ENCODE measurements at places on chromosomes 7 and 10.
A peak's percentile ranks its signal among the peaks of the same experiment; 100 is the strongest.

DNA sequence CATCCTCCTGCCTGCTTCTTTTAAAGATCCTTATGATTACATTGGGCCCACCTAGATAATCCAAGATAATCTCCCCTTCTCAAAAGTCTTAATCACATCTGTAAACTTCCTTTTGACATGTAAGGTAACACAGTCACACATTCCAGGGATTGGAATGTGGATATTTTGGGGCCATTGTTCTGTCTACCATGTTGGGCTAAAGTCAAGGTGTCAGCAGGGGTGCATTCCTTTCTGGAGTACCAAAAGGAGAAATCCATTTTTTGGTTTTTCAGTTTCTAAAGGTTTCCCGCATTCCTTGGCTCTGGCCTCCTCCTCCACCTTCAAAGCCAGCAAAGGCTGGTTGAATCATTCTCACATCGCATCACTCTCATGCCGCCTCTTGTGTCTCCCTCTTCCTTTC, 197.6 kb upstream of the NFE2L3 start:
- no peak for DNase-seq

GRCh38 chr7:131574741-131575140, 18.3 kb upstream of the PODXL start:
- DNase-seq = no peak

- DNase-seq = peak; percentile 23
Observed at GRCh38 chr7:127252778-127253280, at the start of gene GRM8. GRM8 (minus strand) TSS chr7:127252941.

GRCh38 chr7:107108793-107109371, 59.9 kb upstream of the HBP1 start:
- no peak for DNase-seq

- DNase-seq = no peak
Observed at GRCh38 chr10:67976292-67977245, 92.1 kb downstream of the SIRT1 start.

DNA sequence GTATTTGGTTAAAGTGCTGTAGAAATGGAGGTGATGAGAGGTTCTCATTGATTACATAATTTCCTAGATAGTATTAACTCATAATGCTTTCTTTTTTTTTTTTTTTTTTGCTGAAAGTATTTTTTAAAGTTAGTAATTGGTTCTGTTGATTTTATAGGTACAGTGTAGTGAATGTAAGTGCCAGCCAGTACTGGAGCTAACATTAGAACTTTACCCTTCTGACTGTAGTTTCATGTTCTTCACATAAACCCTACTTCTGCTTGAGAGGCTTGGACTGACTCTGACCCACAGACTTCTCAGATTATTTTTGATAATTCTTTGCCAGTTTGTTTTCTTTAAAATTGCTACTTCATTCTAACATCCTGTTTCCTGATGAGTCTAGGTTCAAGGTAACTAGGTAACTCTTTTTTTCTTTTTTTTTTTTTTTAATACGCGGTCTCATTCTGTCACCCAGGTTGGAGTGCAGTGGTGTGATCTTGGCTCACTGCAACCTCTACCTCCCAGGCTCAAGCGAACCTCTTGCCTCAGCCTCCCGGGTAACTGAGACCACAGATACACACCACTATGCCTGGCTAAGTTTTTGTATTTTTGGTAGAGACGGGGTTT, 92.2 kb upstream of the OIT3 start:
- no peak for DNase-seq

GRCh38 chr10:97919012-97919411, 69.4 kb downstream of the GOLGA7B start:
- DNase-seq = no peak

DNA sequence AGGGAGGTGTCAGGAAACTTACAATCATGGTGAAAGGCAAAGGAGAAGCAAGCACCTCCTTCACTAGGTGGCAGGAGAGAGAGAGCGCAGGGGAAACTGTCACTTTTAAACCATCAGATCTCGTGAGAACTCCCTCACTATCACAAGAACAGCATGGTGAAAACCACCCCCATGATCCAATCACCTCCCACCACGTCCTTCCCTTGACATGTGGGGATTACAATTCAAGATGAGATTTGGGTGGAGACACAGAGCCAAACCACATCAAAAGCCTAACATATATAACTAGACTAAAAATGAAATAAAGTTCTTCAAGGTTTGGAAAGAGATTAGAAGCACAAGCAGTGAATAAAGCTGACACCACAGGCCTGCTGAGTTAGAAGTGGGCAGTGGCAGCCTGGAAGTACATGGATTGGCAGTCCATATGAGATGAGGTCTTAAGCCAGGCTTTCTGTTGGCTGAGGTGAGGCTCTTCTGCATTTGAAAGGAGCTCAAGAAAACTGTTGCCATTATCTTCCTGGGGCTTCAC, 96.4 kb upstream of the MDFIC start:
- DNase-seq = peak; percentile 63

- DNase-seq = no peak
Observed at GRCh38 chr7:84176716-84177115, 17.9 kb downstream of the SEMA3A start.

DNA sequence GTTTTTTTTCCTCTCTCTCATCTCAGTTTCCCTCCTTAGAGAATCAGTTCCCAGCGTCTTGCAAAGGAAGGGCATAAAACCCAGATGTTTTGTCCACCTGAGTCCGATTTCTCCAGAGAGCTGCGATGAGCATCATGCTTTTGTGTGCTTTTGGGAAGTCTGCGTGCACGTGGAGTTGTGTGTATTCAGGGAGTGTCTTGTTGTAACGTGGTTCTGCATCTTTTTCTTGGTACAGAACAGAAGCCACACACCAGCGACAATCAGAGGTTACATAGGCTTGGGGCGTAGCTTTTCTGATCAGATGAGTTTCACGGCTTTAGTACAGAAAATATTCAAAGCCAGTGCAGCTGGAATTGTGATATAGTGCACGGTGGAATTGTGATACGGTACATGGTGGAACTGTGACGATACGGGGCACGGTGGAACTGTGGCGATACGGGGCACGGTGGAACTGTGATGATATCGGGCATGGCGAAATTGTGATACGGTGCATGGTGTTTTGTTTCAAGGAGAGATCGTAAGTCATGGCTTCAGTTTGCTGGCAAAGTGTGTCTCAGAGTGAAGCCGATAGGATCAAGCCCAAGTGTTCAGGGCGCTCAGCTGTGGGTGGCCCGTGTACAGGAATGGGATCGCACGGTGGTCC, 32.8 kb downstream of the FOXK1 start:
- no peak for DNase-seq

DNA sequence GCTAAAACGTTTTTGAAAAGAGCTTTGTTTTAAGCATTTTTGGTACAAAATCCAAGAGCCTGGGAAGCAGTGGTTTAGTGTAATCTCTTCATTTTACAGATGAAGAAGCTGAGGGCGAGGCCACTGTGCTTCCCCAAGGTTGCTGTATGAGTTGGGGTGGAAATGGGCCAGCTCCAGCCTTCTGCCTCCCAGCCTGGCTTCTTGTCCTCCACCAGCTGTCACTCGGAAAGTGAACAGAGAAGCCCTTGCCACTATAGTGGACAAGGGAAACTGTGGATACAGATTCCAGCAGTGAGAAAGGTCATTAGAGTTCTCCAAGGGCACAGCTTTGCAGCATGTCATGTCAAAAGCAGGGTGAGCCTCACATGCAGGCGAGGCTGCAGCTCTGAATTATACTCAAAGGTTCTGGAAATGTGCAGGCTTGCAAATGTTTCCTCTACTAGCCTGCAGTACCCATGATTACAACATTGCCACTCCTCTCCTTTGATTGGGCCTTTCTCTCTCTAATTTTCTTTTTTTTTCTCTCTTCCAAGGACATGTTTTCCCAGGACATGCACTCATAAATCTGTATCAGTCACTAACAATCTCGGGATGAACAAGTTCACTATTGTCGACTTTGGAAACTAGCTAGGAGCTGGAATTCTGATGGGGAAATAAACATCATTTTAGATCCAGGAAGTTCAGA, 33.0 kb downstream of the BAMBI start:
- no peak for DNase-seq

DNA sequence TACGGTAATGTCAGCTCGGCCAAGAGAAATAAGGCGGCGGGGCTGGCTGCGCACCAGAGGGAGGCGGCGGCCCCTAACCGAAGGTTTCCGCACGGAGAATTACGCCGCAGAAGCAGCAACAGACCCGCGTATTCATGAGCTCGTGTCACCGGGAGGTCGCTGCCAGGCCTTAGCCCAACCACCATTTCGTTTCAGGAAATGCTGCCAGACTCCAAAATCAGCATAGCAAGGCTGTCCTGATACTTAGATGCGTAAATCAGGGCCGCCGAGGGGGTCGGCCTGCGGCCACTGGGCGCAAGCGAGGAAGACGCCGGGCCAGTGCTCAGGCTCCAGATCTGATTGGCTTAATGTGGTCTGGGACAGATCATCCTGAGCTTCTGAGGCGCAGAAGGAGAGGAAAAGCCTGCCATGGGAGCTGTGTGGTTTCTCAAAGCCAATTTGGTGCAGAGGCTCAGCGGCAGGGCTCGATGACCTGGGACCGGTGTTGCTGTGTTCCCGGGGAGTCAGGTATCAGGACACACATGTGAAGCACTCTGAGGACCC, 247.9 kb downstream of the BAMBI start:
- DNase-seq = no peak

DNA sequence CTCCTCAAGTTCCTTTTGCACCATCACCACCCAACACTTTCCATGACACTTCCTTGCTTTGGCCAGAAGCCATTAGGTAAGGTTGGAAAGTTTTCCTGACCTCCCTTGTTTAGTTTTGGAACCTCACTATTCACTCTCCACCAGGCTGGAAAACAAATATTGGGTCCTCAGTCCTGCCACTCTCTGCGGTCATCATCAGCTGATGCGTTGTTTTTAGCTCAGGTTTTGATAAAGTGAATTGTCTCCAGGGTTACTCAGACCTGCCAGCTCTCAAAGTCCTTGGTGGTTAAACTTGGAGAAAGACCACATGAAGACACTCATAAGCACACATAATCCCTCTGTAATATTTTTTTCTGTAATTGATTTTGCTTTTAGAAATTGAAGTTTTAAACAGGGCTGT, 55.5 kb downstream of the CCDC186 start:
- no peak for DNase-seq

DNA sequence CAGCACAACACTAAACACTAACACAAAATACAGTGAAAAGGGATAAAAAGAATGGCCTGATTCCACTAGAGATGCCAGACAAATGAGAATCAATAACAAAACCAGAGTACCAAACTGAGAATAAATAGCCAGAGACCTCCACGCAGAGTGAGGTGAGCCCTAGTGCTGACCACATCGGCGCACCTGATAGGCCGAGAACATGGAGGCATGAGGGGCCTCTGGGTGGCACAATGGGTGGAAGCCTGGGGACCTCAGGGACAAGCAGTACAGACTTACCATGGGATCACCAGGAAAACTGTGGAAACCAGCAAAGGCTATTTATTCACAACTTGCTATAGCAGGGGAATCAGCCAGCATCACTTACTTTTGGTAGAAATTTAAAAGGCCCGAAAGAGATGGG, 1.8 kb upstream of the CSGALNACT2 start:
- no peak for DNase-seq

DNA sequence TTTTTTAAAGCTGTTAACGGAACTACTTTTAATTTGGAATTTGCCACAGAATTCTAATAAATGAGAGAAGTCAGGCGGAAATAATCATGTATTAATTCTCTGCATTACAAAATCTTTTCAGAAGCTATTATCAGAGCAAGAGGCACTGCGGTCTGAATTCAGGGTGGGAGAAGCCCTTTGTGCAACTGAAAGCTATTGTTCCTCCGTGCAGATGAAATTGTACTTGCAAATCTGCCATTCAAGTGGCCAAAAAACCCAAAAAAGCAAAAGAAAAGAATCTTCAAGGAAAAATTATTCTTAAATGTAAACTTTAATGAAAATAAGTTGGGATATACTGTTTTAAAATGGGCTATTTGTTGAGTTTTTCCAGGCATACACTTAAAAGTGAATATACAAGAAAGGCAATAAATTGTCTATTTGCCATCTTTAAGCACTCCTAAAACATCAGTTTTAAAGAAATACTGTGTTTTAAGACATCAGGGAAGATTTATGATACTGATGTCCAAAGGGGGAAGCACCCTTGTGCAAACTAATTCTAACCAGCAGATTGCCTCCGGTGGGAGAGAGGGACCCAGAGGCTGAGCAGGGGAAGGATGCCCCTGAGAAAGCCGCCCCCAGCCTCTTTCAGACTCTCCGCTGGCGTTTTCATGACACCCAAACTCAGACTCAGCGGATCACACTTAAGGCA, 351.2 kb downstream of the DNAJB6 start:
- DNase-seq = no peak

- DNase-seq = no peak
Observed at GRCh38 chr7:25361863-25362262, 133.6 kb upstream of the NPVF start.

DNA sequence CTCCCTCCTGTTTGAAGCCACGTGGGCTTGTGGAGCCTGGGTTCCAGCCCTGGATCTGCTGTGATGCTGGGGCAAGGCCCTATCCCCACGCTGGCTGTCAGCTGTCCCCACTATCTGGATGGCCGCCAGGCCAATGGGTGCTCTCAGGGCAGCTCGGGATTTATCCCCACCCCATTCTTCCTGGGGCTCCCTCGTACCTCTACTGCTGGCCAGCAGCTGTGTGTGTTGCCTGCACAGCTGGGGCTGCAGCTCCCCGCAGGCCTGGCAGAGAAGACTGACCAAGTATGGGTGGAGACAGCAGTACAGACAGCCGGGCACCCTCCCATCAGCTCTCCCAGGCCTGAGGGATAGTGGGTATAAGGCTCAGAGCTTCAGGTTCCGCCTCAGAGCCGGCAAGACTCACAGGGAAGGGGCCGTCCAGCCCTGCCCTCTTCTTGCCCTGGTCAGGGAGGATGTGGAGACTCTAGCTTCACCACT, 13.6 kb downstream of the CLIP2 start:
- DNase-seq = no peak

GRCh38 chr10:112614586-112614985, 167.6 kb downstream of the VTI1A start:
- DNase-seq = no peak

GRCh38 chr7:30366606-30367005, 82.2 kb downstream of the ZNRF2 start:
- no peak for DNase-seq

DNA sequence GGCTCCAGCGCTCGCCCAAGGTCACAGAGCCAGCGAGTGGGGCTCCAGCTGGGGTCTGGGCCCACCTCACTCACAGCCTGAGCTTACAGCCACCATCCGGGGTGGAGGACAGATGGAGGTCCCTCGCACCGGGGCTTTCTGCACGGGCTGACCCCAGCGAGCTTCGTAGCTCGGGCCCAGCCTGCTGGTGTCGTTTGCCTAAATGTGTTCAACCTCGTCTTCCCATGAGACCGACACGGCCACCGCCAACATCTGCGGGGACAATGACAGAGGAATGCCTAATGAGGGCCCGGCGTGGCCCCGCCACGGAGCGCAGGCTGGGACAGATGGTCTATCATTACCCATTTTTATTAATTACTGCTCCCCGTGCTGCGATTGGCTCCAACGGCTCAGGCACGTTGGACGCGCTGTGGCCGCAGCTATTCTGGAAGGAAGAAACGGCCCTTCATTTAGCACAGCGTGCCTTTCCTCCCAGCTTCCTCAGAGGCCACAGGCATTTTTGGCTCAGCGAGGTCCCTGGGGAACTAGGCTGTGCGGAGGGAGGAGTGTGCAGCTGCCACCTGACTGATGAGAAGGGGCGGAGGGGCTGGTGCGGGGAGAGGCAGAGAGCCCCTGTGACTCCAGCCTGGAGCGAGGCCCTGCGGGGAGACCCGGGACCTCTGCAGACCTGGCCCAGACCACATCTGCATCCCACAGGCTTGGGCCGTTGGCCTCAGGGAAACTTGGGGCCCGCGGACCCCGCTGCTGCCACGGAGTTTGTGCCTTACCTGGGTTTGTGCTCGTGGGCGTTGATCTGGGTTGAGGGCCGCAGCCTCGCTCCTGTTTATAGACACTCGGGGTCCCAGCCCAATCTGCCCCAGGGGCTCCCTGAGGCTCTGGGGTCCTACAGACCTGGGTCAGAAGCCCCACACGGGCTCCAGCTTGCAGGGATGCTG, 22.9 kb upstream of the ELFN1 start:
- DNase-seq = no peak

Measured in activated naive CD4-positive, alpha-beta T cell treated with anti-CD3 and anti-CD28 coated beads, Interleukin-2, amount 50 U/mL, for 16 hours (primary cell).